ENCODE measurements at places on chromosomes 5 and 9.

- no peak for DNase-seq
Observed at GRCh38 chr5:103428411-103428871, 134.1 kb downstream of the NUDT12 start.

- no peak for DNase-seq
Observed at GRCh38 chr9:113468716-113469448, 5.4 kb downstream of the RGS3 start.

DNA sequence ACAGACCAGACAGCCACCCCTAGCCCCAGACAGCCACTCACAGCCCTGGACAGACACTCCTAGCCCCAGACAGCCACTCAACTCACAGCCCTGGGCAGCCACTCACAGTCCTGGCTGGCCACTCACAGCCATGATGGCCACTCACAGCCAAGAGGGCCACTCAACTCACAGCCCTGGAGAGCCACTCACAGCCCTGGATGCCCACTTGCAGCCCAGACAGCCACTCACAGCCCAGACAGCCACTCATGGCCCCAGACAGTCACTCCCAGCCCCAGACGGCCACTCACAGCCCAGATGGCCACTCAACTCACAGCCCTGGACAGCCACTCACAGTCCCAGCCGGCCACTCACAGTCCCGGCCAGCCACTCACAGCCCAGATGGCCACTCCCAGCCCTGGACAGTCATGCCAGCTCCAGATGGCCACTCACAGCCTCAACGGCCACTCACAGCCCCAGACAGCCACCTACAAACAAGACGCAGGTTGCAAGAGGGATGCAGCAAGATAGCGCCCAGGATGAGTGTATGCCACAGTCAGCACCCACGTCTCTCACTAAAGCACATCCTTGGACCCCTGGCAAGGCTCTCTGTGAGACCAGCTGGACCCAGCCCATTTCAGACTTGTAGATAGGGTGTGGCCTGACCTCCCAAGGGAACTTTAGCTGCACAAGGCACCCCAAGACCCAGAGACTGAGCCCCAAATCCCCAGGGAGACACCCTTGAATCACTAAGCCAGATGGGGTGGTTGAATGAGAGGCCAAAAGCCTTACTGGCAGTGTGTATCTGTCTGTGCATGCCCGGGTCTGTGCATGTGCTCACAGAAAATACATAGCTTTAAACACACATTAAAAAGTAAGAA, 22.4 kb downstream of the ZDHHC11B start:
- DNase-seq = no peak

DNA sequence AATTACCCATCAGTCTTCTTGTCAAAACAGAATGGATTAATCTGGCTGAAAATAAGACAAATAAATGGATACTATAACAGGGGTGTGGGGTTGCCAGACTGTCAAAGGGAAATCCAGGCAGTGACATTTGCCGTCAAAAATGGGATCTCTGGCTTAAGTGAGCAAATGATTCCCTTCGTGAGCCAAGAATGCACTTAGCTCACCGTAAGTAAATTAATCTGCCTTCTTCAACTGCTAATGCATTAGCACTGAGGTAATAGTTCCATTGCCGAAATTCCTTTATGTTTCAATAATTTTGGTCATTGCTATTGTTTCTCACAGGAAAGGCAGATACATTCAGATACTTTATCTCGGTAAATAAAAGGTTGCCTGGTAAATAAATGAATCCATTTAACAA, 377.8 kb downstream of the KIAA0825 start:
- DNase-seq = no peak

GRCh38 chr5:108418197-108418596, 36.3 kb upstream of the FBXL17 start:
- DNase-seq = no peak

GRCh38 chr9:78882481-78882880, 585.6 kb downstream of the PSAT1 start:
- no peak for DNase-seq

DNA sequence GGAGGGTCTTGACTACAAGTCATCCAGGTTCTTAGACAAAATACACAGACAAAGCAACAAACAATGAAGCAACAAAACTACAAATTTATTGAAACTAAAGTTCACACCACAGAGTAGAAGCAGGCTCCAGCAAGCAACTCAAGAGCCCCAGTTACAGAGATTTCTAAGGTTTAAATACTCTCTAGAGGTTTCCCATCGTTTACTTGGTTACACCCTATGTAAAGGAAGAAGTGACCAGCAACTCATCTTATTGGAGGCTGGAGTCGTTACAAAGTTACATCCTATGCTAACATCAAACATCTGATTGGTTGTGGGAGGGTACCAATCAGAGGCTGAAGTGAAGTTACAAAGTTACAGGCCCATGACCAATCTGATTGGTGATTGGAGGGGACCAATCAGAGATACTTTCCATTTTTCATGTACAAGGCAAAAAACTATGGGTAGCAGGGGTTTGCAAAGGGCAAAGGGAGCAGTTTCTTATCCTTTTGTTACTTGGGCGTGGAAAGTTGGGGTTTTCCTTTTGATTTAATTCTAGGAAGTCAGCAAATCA, 2292.6 kb upstream of the C9orf72 start:
- no peak for DNase-seq

- DNase-seq = no peak
Observed at GRCh38 chr5:76938177-76938576, 14.7 kb upstream of the CRHBP start.

Data from stimulated activated CD8-positive, alpha-beta memory T cell treated with anti-CD3 and anti-CD28 coated beads, Interleukin-4, amount 100 ng/mL, for 24 hours (primary cell).